ENCODE measurements at places on chromosomes 5 and 9.
A peak's percentile ranks its signal among the peaks of the same experiment; 100 is the strongest.

- DNase-seq: no peak
Measured at GRCh38 chr9:98567540-98568233, 141.0 kb downstream of the GABBR2 start.

DNA sequence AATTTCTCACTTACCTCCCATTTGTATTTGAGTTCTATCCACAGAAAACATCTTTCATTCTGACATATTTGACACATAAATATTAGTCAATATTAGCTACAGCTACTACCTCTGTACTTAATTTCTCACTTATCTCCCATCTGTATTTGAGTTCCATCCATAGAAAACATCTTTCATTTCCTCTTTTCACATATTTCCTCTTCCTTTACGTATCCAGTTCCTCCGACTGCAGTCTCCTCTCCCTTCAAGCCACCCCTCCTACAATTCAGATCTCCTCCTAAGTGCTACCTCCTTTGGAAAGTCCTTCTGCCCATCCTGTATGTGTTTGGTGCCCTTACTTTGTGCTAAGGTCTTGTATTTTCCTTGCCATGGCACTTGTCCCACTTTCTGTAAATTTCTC is 1.6 kb downstream of the SREK1IP1 start:
- no peak for DNase-seq

GRCh38 chr9:128124873-128125579 is 2.5 kb downstream of the PTGES2 start:
- DNase-seq: peak; percentile 52

- DNase-seq: no peak
Measured at GRCh38 chr5:177968661-177969211, 27.3 kb downstream of the PROP1 start.

DNA sequence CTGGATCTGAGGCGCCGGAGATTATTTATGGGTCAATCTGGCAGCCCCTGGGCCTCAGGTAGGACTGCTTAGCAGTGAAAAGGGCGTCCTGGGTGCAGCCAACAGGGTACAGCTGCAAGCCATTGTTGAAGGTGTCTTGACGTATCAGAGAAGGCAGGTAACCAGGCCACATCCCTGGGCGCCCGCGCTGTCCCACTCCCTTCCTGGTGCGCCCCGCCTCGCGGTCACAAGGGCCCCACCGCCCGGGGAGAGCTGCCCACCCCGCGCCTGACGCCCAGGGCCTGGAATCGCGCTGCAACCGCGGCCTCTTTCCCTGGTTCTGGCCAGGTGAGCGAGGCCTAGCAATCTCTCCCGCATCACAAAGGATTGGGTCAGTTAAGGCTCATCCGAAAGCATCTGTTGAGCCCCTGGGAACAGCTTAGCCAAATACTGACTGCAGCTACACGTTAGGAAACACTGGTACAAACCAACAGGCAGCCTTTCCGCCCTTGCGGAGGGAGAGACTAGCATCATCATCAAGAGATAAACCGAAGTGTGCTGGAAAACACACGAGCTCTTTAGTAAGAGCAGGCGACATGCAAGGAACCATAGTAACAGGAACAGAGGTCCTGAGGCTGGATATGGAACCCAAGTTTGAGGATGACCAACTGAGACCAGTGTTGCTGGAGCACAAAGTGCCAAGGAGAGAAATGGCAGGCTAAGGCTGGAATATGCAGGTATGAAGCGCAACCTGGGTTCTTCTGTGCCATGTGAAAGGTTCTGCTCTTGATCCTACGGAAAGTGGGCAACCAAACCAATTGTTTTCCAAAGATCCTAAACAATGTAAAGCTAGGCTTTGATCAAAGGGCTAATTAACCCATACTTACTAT is 3.6 kb downstream of the RPS23 start:
- no peak for DNase-seq
